ENCODE measurements at places on chromosomes 16 and 17.

GRCh38 chr17:18016426-18016825, 22.5 kb downstream of the ATPAF2 start:
- no peak for DNase-seq

DNA sequence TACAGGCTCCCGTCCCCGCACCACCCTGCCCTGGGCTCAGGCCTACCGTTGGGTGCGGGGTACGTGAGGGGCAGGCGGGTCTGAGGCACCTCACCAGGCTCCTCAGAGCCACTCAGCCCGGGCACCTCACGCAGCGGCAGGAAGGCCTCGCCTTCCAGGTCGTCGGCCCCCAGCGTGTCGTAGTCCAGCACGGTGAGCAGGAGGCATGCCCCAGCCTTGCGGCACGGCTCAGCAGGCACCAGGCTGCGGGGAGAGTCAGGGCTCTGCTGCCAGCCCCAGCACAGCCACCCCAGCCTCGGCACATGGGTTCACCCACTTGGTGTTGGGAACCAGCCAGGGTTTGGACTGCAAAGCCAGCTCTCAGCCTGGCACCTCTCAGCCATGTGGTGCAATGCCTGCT, 15.5 kb downstream of the UNC13D start:
- DNase-seq, result no peak

DNA sequence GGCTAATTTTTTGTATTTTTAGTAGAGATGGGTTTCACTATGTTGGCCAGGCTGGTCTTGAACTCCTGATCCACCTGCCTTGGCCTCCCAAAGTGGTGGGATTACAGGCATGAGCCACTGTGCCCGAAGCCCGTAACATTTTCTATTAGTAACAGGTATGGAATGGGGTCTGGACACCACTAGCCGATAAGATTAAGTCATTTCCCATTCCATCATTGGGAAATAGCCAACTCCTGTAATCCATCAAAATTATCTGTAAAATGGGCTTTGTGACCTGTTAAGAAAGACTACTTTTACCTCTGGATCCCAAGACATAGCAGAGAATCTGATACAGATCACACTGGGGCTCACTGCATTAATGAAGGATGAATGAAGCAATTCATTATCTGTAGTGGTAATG, 3.9 kb upstream of the LUC7L3 start:
- DNase-seq, result no peak

DNA sequence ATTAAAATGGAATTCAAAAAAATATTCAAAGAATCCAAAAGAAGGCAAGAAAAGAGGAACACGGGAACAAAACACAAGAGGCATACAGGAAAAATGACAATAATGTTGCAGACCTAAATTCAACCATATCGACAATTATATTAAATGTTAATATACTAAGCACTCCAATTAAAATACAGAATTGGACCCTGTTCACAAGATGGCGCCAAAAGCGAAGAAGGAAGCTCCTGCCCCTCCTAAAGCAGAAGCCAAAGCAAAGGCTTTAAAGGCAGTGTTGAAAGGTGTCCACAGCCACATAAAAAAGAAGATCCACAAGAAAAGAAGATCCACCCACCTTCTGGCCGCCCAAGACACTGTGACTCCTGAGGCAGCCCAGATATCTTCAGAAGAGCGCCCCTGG, 6.3 kb upstream of the XAF1 start:
- no peak for DNase-seq

GRCh38 chr16:62424206-62424605, 388.0 kb upstream of the CDH8 start:
- DNase-seq, result no peak

- DNase-seq, result no peak
These were observed 9.3 kb downstream of the ARRB2 start for GRCh38 chr17:4719684-4720221.

DNA sequence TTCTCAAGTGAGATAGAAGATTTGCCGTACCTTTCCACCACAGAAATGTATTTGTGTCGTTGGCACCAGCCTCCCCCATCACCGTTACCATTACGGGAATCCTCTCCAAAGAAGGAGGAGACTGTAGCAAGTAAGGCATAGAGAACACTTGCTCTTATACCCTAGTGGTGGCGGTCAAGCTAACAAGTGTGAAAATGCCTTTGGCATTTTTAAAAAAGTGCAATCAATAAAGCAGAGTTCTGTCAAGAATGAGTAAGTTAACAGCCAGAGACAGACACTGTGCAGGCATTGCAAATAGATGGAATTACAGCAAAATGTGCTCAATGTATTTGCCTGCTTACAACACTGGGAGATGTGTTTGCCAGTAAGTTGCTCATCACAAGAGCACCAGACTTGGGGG, 7.7 kb downstream of the MSL1 start:
- DNase-seq, result no peak

DNA sequence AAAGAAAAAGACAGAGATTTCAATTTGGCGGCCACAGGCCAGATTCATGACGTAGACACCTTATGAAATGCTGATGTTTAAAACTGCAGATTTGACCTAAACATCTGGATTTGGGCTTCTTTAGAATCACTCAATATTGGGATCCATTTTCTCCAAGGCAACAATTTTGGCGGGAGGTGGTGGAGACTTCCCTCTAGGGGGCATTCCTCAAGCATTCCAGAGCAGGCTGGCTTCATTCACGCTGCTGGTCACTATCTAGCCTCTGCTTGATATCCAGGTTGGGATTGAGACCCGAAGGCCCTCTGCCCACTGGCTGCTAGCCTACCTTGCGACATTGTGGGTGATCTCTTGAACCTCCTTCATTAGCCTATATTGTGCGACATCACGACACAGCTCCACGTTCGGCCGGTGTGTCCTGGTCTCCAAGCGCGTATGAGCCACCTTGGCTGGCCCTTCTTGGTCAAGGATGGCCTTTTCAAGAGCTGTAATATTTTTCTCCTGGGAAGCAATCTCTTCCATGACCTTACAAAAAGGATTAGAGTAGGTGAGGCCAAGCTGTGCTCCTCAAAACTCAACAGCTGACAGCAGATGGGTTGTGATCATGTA, 24.5 kb downstream of the FBXO39 start:
- DNase-seq, result no peak

DNA sequence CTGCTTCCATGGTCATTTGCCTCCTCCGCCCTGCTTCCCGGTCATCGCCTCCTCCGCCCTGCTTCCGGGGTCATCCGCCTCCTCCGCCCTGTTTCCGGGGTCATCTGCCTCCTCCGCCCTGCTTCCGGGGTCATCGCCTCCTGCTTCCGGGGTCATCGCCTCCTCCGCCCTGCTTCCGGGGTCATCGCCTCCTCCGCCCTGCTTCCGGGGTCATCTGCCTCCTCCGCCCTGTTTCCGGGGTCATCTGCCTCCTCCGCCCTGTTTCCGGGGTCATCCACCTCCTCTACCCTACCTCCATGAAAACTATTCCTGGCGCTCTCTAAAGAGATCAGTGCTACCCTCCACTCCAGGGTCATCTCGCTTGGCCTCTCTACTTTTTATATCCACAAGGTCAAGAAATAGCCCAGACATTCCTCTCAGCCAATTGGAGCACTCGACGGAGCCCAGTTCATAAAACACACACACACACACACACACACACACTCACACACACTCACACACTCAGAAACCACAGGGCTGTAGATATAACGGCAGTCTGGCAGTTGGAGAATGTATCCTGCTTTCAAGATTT, 44.8 kb downstream of the TRARG1 start:
- no peak for DNase-seq

- DNase-seq, result no peak
These were observed 313.6 kb downstream of the SNX29 start for GRCh38 chr16:12290165-12290564.

DNA sequence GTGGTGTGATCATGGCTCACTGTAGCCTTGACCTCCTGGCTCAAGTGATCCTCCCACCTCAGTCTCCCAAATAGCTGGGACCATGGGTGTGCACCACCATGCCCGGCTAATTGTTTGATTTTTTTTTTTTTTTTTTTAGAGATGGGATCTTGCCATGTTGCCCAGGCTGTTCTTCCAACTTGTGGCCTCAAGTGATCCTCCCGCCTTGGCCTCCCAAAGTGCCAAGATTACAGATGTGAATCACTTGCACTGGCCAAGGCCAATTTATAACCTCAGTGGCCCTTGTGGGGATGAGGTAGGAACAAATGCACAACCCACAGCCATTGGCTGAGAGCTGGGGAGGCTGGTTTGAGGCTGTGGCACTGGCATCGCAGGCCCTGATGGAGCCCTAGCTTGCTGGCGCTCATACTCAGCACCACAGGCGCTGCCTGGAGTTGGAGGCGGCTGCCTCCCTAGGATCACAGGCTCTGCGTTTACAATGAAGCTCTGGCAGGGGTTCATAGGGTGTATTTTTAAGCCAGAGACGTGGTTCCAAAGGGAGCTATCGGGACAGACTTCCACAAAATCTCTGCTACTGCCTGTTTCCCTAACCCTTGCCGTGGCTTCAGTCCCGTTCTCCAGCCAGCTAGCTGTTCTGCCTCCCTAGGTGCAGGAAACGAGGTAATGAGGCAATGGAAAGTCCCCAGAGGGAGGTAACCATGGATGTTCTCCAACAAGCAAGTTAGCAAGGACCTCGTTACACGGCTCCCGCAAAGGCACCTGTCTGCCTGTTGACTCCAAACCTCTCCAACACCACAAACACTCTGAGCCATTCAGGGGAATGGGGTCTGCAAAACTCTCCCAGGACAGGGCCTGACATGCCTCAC, 2.9 kb downstream of the ABCA3 start:
- no peak for DNase-seq

DNA sequence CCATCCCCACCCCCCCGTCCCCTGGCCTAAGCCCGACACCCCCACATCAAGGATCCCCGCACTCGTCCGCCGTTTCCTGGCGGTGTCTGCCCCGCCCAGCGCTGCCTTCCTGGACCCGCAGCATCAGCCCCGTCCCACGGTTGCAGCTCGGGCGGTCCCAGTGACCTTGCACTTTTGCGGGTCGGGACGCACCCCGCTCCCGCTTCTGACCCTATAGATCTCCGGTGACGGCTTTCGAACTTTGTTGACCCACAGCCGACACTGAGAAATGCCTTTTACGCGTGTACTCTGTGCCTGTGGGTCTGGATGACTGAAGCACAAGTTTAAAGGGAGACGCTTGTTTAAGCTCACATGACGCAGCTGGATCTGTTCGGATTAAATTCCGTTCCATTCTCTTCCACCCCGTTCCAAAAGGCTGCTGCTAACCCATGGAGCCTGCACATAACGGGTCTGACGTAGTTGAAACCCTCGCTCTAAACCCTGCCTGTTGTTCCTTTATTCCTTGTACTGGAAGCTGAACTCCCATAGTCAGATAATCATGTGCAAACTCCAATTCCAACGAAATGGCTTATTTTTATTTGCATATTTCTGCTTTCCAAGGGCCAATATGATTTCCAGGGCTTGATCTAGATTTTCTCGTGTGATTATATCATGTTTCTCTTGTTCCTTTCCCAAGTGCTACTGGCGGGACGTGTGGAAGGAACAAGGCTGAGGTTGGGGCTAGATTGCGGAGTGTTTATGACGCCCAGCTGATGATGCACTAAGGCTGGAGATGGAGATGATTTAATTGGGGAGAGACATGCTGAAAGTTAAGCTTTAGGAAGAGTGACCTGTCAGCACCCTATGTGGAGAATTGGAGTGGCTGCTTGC, 834 bp downstream of the FLYWCH1 start:
- peak; percentile 53 for DNase-seq

DNA sequence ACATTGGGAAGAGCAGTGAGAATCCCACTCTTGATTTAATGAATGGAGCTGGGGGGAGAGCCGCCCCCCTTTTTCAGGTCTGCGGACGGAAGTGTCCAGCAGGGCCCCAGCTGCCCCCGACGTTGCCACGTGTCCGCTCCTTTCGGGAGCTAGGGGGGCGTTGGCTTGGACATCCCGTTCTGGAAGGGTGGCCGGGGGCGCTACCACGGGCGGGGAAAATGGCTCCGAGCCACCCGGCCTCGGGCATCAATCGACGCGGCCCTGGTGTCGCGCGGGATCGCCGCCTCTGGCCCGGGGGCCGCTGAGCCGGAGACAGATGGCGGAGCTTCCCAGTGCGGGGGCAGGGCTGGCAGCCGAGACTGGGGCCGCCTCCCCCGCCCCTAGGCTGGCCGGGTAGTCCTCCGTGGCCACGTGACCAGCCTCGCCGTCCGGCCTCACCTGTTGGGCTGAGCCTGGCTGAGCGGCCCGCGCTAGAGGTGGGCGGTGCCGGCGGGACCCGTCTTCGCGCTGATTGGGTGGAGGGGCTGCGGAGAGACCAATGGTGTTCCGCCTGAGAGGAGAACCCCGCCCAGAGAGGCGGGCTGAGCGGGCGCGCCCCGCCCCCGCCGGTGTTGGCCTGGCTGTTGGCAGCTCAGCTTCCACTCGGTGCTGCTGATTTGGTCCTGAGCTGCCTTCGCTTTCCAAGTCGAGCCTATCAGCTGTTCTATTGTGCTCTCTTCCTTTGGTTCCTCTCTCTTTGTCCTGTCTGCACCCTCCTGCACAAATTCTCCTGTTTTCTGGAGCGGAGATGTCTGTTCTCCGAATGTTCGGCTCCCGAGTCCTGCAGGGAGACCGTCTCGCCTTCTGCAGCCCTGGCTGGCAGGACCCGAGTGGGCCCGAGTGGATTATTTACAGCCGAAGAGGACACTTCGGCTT, 8.3 kb downstream of the HS3ST3B1 start:
- peak; percentile 95 for DNase-seq

GRCh38 chr16:86117756-86118155, 218.8 kb downstream of the IRF8 start:
- DNase-seq, result no peak

- DNase-seq, result no peak
These were observed 983.9 kb upstream of the EEF2KMT start for GRCh38 chr16:6081320-6081976.

DNA sequence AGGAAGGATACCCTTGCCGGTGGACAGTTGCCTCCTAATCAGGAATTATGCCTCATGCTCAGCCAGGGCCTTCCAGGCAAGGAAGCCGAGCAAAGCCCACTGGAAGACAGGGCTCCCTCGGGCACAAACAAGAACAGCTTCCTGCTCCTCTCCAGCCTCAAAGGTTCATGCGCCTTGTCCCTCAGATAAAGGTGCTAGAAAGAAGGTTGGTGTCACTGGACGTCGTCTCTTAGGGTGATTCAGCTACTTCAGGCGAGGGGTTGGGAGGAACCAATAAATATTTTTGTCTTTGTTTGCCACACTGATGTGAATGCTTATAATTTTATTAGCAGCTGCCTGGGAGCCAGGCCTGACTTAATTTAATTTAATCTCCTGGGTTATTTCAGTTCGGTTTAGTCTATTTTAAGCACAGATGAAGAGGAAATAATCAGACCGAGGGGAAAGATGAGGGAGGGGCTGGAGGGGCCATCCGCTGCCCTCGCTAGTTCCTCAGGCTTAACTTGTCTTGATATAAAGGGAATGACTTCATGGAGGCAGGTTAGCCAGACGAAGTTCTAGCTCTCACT, 171.8 kb upstream of the CACNG5 start:
- DNase-seq, result no peak

- DNase-seq, result no peak
These were observed 20.4 kb upstream of the CPNE2 start for GRCh38 chr16:57071831-57072582.

DNA sequence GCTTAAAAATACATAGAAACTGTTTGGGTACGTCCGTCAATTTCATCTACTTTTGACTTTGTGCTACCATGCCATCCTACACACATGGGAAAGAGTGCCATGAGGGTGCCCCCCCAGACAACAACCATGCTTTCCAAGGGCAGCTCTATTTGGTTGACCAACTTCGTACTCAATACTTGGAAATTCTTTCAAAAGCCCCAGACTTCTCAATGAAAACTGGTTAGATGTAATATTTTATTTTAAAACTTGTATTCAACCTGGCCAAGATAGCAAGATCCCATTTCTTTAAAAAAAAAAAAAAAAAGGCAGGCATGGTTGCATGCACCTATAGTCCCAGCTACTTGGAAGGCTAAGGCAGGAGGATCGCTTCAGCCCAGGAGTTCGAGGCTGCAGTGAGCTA, 98.4 kb downstream of the PARN start:
- DNase-seq, result no peak

All from activated CD4-positive, CD25-positive, alpha-beta regulatory T cell treated with anti-CD3 and anti-CD28 coated beads, Interleukin-2, amount 50 U/mL, for 72 hours (primary cell).